Brain (organoid and tissue), 16 donors: ENCODE measurements at places on chromosomes 5 and 9. TPM values are rescaled to one million over a fixed set of nuclear protein-coding genes. Genes with fewer than 3 reads are reported as not detected.

EDIL3 gene
- polyA plus RNA-seq: 53.8 TPM

TSTD2 gene
- polyA plus RNA-seq: 25.9 TPM

NR4A3 gene
- polyA plus RNA-seq: 1.0 TPM

GLRA1 gene
- not detected for polyA plus RNA-seq

NME5 gene
- 5.1 TPM for polyA plus RNA-seq

CACNA1B gene
- 13.6 TPM for polyA plus RNA-seq

SPATA31E1 gene
- not detected for polyA plus RNA-seq

GNA14 gene
- polyA plus RNA-seq: 1.7 TPM

DELE1 gene
- polyA plus RNA-seq: 25.2 TPM

ZNG1C gene
- polyA plus RNA-seq: 20.0 TPM

PCA3 gene
- not detected for polyA plus RNA-seq

IRX2 gene
- polyA plus RNA-seq: 10.3 TPM

CDKN2AIPNL gene
- polyA plus RNA-seq: 47.8 TPM

EMB gene
- polyA plus RNA-seq: 0.46 TPM

FYB1 gene
- 1.0 TPM for polyA plus RNA-seq

C8G gene
- polyA plus RNA-seq: not detected

COL5A1 gene
- polyA plus RNA-seq: 1.6 TPM

TAF7 gene
- 145 TPM for polyA plus RNA-seq

PCDHGB3 gene
- 0.49 TPM for polyA plus RNA-seq

GPBP1 gene
- 31.4 TPM for polyA plus RNA-seq

STK32A gene
- 25.9 TPM for polyA plus RNA-seq

NSG2 gene
- 32.7 TPM for polyA plus RNA-seq

HINT2 gene
- 172 TPM for polyA plus RNA-seq

PCSK1 gene
- polyA plus RNA-seq: 56.3 TPM

IRX1 gene
- not detected for polyA plus RNA-seq

PCDHGA5 gene
- 1.0 TPM for polyA plus RNA-seq
